Mesenteric fat pad (tissue), 1 donor: ENCODE measurements at places on chromosomes 2 and 18. TPM values are rescaled to one million over a fixed set of nuclear protein-coding genes. Genes with fewer than 3 reads are reported as not detected.

Gene INSIG2
- 21.5 TPM for total RNA-seq

Gene MOB1A
- 109 TPM for total RNA-seq

DNA sequence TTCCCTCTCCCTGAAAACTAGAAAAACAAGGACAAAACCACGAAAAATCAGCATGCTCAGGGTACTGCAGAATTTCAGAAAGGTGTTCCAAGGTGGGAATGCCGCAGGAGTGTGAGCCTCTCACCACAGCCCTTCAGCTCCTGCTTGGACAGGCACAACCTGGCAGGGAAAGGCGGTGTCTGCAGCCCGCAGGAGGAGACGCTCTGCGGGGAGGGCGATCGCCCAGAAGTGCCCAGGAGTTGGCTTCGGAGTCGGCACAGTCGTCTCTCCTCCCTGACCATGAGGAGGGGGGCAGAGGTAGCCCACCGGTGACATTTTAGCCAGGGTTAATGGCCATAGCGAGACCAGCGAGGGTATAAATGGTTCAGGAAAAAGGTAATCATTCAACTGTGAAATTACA lies 57.2 kb downstream of the TMEM18 start:
- no peak for DNase-seq

DNA sequence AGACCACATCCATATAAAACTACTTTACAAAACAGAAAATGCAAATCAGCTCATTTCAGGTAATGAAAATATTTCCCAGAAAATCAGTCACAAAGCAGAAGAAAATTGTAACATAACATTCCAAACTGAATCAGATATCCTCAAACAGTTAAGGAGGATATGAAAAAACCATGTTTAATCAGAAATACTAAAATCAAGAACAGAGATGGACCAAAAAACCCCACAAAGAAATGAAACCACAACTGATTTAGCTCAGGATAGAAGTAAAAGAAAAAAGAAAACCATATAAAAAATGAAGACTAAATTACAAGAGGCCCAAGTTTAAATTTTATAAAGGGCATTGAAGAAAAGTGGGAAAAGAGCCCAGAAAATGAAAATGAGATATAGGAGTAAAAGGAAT lies 102.9 kb downstream of the RAB3GAP1 start:
- DNase-seq: no peak

- no peak for DNase-seq
These were observed 37.1 kb upstream of the COPS8 start for GRCh38 chr2:237048595-237048994.

GRCh38 chr18:13067966-13068365 lies 76.8 kb downstream of the CEP192 start:
- DNase-seq: no peak

DNA sequence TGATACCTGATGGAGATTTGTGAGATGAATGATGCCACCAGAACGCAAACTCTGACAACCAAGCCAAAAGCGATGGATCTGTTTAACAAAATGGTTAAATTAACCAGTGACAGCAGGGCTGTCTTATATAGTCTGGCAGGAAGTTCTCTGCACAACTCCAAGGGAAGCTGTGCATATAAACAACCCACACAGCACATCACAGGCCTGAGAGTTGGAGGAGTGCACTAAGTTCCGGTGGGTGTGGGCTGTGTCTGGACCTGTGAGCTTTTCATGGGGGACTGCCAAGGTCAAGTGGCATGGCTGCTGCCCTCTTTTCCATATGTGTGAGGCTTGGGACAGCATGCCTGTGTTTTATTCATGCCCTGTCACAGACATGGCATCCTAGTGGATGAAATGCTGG lies 414.6 kb upstream of the TRIB2 start:
- DNase-seq: no peak

DNA sequence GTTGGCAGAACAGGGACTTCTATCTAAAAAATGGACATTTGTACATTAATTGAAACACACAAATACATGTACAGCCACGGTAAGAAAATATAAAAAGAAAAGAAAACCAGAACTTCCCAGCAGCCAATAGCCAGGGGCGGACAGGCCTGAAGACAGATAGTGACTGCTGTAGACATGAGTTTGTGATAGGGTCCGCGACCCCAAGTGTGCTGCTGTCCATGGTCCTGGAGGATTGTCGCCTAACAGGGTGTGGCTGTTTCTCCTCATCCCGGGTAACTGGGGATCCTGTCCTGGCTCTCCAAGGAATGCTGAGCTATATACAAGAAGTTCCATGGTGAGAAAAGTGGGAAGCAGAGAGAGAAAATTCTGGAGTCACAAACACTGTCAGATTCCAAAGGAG lies 266.5 kb upstream of the SALL3 start:
- peak; percentile 72 for DNase-seq

Gene CPO
- total RNA-seq: 0.84 TPM

DNA sequence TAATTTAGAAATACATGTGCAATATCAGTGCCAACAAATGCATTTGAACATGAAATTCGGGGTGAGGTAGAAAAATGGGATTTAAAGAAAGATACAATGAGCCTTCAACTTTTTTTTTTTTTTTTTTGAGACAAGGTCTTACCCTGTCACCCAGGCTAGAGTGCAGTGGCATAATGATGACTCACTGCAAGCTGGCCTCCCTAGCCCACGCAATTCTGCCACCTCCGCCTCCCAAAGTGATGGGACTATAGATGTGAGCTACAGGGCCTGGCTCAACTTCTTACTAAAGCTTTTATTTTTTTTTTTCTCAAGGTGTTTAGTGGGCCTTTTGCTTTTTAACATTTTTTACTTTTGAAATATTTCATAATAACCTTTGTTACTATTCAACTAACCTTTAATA lies 365.6 kb downstream of the LRRTM4 start:
- DNase-seq: no peak

- no peak for DNase-seq
These were observed 52.2 kb upstream of the CAB39 start for GRCh38 chr2:230660294-230661060.

Gene MROH2A
- not detected for total RNA-seq

- no peak for DNase-seq
These were observed 208.2 kb downstream of the PRKCE start for GRCh38 chr2:45859682-45860081.

Gene LRP1B
- total RNA-seq: 0.22 TPM

Gene OR6B2
- total RNA-seq: not detected

GRCh38 chr2:136801661-136802060 lies 36.3 kb downstream of the THSD7B start:
- DNase-seq: no peak

Gene FMNL2
- 57.6 TPM for total RNA-seq

GRCh38 chr2:39128919-39129391 lies 8.1 kb upstream of the SOS1 start:
- DNase-seq: no peak

GRCh38 chr2:30769891-30770462 lies 37.3 kb downstream of the CAPN13 start:
- peak; percentile 72 for DNase-seq

- DNase-seq: no peak
These were observed 59.8 kb upstream of the CHRNA1 start for GRCh38 chr2:174824068-174824467.

DNA sequence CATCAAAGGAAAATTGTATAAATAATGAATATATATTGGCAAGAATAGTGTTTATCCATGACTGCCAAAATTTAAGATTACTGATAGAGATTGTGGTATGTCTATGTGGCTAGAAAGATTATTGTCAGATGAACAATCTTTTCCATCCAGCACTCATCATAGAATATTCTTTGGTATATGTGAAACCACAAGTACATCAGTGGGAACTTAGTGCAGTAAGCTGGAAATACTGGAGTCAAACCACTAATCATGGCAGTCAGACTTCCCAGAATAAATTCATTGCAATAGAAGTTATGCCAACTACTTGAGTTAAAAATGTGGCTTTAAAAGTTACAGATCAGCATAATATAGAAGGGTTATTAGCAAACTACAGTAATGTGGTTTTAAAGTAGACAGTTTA lies 310.3 kb downstream of the GULP1 start:
- no peak for DNase-seq

Gene TLX2
- not detected for total RNA-seq

DNA sequence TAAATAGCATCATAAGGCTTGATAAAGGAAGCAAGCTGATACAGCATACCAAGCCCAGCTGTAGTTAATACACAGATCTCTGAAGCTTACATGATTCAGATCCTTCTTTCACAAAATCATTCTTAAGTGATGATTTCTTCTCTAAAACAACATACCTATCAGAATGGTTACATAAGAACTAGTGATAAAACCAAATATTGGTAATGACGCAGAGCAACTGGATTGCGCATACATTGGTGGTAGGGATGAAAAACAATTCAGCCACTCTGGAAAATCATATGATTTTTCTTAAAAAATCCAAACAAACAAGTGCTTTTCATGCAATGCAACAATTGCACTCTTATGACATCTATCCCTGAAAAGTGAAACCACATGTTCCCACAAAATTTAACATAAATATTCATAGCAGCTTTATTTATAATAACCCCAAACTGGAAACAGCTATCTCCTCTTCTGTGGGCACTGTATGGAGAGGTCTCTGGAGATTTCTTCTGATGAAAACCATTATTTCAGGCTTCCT lies 153.6 kb upstream of the DSEL start:
- no peak for DNase-seq

GRCh38 chr18:48314690-48315089 lies 94.5 kb downstream of the ZBTB7C start:
- DNase-seq: no peak

GRCh38 chr2:240346015-240346752 lies 89.3 kb upstream of the GPC1 start:
- DNase-seq: no peak

- DNase-seq: no peak
These were observed 213.0 kb downstream of the TNS1 start for GRCh38 chr2:217789736-217790181.

Gene C2orf78
- not detected for total RNA-seq

- DNase-seq: peak; percentile 92
These were observed at the start of gene RPRM for GRCh38 chr2:153478289-153479261. TSS of gene RPRM (minus strand) at chr2:153478762. CDS start at chr2:153478565, 197 bp downstream.

DNA sequence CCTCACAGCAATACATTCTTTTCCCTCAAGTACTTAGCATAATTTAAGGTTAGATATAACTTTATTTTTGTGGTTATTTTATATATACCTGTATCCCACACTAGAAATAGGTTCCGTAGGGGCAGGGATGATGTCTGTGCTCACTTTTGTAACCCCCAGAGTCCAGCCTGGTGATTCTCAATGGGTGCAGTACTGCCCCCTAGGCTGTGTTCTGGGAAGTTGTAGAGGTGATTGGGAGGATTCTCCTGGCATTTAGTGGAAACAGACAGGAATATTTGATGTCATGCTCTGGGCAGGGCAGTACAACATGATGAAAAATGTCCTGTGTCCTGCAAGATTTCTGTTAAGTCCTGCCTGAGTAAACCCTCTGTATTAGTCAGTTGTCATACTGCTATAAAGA lies 333.3 kb downstream of the PLCL1 start:
- no peak for DNase-seq

Gene LRRC30
- total RNA-seq: not detected

DNA sequence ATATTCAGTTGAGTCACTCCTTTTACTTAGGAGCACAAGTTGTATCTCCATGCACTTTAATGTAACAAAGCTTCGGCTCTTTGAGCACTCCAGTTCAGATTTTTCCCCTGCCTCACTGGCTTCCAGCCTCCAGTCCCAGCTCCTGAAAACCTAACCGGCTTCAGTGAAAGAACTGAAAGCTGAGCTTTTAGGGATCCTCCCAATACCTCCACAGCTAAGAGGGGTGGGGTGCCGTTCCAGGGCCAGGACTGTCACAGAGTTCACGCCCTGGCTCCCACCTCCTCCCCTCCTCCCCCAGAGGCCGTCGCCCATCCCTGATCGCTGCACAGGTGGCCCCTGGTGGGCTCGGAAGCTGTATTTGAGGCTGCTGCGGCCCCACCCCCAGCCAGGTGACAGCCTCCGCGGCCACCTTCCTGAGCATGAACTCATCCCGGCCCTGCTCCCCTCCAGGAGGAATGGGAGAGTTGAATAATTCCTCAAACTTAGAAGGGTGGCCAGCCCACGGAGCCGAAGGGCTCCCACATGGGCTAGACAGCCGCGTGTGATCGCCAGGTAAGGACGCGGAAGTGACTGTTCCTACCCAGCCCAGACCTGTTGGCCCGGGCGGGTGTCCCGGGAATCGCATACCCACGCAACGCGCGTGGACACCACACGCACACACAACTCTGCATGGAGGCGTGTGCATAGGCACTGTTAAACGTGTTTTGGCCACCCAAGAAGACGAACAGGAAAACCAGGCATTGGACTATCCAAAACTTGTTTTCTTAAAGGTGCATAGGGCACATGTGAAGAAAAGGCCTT lies 1.8 kb downstream of the MYO5B start:
- no peak for DNase-seq

DNA sequence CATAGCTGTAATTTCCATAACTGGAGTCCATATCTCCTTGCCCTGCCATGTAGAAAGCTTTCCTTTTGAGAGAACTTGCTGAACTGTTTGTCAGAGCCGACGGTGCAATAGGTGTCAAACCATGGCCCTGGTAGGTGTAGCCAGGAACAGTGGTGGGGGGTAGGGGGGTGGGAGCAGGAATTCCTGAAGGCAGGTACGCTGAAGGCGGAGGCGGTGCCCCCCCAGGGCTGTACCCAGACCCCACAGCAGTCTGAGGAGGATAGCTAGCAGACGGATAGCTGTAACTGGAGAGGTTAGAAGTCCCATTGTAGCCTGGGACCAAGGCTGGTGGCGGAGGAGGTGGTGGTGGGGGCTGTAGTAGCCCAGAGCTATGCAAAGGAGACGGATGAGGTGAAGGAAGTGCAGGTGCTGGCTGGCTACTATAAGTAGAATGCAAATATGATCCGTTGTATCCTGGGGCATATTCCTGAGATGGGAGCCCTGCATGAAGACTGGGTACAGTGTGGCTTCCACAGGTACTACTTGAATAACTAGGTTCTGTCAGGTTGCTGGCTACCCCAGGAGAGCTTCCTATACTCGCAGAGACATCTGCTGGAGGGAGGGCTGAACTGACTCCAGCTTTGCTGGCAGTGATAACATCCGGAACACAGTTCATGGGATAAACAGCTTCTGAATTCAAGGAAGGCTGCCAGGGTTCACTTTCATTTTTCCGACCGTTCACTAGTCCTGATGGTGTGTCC lies 124.8 kb downstream of the FIGN start:
- no peak for DNase-seq

DNA sequence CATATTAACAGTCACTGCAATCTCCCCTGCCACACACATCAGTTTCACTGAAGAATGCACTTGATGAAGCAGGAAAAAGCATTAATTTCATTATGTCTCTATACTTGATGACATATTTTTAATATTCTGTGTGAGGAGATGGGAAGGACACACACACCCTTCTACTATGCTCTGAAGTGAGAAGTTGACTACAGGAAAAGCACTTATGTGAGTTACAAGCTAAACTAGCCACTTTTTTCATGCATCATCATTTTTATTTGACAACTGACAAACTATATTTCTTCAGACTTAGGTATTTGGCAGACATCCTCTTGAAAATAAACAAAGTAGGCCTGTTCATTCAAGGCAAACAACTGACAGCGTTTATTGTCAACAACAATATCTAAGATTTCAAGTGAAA lies 150.4 kb upstream of the ID2 start:
- no peak for DNase-seq
